ENCODE measurements at places on chromosomes 5 and 9.
A peak's percentile ranks its signal among the peaks of the same experiment; 100 is the strongest.

- DNase-seq = no peak
These were observed 21.1 kb downstream of the FAT2 start for GRCh38 chr5:151570058-151570457.

GRCh38 chr5:34756781-34757624 lies 82.0 kb upstream of the TTC23L start:
- no peak for DNase-seq

DNA sequence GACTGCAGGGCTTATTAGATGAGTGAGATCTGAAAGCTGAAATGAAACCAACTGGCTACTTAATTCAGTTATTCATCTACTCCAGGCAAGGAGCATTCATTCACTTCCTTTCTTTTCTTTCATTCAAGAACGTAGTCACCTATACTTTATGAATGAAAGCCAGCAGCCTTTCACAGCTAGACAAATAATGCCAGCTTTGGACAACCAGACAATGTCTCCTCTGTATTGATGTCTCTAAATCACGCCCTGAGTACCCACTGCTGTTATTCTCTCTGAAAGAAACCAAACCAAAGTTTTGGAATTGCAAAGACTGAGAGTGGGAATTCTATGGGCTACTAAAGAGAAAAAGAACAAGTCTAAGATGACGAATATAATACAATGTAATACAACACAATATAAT lies 121.2 kb upstream of the PTPN3 start:
- no peak for DNase-seq

- DNase-seq = no peak
These were observed 68.6 kb downstream of the MLLT3 start for GRCh38 chr9:20553558-20554149.

- no peak for DNase-seq
These were observed 401.9 kb upstream of the ACTBL2 start for GRCh38 chr5:57884346-57885102.

DNA sequence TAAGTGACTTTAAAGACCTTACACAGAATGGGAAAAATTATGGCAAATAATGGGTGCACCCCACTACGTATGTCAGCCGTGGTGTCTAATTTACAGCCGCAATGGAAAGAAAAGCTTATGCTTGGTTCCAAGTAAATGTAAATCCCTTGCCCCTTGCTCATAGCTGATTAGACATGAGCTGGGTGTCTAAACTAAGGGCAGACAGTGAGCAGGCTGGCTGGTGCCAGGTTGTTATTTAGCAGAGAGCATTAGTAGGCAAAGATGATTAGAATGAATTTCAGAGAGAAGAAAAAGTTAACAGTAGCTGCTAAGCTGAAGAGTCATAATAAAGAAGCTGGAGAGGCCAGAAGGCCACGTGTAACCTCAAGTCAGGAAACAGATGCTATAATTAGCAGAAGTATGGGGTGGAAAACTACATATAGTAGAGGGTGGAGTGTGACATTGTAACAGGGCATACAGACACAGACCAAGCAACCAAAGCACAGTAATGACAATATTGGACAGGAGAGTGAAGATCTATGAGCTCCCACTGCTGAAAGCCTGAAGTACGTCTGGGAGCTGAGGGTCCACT lies 257.7 kb downstream of the MCTP1 start:
- DNase-seq = peak; percentile 3

DNA sequence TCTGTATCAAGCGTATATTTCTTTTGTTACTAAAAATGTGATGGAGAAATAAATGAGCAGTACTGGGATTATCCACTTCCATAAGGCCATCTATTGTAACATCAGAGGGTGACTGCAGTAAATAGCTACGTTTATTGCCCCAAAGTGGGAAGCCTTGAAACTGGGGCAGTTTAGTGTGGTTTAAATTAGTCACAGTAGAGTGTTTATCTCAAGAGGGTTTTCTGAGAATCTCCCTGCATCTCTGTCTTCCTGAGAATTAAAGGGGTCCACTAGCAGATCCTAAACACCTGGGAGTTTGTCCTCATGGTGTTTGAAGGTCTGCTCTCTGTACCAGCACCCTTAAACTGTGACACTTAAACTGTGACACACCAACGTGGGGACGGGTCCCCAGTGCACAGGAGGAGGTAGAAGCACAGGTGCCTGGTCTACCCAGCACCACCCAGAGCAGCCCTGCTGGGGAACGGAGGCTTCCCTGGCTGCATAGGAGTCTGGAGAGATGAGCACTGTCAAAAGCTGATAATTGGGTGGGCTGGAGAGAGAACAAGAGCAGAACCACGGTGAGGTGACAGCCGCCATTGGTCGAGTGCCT lies 25.2 kb downstream of the PRRC2B start:
- DNase-seq = no peak

GRCh38 chr9:136023410-136024225 lies 62.4 kb upstream of the UBAC1 start:
- DNase-seq = no peak

DNA sequence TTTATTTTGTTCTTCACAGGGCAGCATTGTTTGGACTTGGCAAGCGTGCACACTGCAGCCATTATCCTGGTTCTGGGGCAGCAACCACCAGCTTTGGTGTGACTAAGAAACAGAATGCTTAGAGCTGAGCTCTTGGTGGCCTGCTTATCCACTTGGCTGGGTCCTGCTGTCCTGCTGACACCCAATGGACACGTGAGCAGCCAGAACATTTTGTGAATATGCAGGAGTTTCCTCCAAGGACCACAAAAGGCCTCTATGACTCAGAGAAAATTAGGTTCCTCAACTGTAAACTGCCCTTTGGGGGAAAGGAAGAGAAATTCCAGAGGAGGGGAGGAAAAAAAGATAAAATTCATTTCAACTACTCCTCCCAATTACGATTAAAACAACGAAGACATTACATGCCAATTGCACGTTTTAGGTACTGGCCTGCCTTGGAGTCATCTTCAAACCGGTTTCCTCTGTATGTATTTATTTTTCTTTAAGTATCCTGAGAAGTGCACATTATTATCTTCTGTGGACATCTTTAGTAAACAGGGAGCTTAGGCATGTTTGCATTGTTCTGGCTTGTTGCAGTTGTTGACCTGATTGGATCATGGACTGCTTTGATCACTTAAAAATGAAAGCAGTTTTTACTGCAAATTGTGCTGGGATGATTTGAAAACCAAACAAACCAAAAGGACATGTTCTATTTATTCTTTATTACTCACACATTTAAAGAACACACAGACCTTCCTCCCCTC lies 82.3 kb upstream of the TLE4 start:
- peak; percentile 77 for DNase-seq

DNA sequence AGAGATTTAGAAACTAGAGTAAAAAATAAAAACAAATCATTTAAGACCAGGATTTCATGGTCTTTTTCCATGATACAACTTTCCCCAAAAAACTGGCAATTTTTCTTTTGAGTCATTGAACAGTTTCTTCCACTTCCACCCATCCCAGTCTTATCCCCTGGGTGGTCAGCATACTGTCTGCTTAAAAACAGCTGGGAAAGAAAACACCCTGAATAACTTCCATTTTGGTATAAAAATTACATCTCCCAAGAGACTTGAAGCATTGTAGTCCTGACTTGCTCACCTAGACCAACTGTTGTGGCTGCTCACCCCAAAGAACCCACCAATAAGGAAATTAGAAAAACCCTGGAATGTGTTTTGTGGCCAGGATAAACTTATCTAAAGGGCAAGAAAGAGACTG lies 731.3 kb downstream of the NR2F1-AS1 start:
- DNase-seq = no peak

DNA sequence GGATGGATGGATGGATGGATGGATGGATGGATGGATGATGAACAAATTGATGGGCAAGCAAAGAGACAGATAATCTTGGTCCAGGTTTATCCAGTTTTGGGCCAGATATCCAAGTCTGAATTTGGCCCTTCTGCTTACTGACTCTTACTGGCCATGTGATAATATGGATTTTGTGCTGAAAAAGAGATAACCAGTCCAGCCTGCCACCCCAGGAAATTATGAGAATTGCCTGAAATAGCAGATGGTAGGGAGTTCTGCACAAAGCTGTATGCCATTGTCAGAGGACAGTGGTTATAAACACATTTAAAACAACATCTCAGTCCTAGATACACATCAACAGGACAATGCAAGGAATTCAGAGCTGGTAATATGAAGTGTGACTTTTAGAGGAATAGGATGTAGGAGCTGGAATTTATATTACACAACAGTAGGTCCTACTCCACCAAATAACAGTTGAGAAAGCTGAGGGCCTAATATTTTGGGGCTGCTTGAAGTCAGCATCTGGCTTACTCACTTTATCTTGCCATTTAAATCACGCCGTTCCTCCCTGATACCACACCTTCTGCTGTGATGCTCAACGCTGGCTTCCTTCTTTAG lies 9.0 kb upstream of the FAT2 start:
- DNase-seq = no peak

GRCh38 chr5:154476354-154477205 lies 1.4 kb downstream of the HAND1 start:
- no peak for DNase-seq

- peak; percentile 74 for DNase-seq
These were observed 71.8 kb upstream of the CD180 start for GRCh38 chr5:67268231-67269021.

GRCh38 chr9:100364013-100364412 lies 11.3 kb upstream of the TEX10 start:
- no peak for DNase-seq

DNA sequence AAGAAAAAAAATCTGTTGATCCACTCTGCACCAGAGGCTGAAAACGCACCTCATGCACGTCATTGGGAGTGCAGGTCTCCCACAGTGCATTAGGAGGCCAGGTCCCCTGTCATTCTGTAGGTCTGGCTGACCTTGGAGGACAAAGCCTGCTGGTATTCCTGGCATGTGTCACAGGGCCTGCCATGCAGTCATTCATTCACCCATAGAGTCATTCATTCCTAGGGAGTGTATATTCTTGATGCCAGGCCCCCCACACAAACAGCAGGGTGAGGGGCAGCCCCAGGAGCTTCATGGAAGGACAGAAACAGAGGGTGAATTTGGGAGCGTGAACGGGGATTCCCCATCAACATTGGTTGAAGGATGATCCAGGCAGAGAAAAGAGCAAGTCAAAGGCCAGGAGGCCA lies 2.2 kb downstream of the GBGT1 start:
- no peak for DNase-seq

DNA sequence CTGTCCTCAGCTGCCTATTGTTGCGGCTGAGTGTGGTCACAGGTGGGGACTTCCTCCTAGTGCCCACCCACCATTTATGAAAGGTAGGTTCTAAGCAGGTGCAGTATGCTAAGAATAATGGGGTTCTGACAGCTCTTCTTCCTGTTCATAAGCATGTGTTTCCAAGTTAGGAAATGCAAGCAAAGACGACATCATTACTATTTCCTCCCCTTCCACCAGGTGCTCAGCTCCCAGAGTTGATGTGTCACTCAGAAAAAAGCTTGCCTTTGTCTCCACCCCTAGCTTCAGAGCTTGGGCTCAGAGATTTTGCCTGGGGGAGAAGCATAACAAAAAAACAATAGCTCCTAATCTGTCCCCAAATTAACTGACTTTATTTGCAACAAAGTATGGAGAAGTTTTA lies 1076.7 kb downstream of the NR2F1-AS1 start:
- DNase-seq = peak; percentile 21

GRCh38 chr5:160318409-160318808 lies 6.0 kb upstream of the CCNJL start:
- DNase-seq = no peak

GRCh38 chr5:109450129-109450877 lies 40.5 kb upstream of the PJA2 start:
- DNase-seq = no peak

DNA sequence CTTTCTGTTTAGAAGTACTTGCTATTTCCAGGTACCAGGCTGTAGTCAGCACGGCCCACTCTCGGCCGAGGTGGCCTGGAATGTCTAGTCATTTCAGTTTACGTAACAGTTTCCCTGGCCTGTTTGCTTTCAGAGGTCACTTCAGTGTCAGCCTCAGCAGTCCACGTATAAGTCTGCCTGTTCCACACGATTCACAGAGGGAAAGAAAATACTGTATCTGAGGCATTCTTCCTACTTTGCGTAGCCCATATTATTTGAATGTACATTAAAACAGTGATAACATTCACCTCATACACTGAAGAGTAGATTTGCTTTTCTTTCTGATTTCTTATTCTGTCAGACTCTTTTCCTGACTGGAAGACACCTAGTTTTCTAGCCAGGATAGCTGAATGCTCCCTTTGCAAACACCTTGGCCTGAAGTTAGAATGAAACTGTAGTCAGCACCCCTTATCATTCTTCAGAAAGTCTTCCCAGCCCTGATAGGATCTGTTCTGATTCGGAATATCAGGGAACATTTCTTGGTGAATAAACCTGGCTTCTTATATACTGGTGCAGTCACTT lies 140.9 kb downstream of the AOPEP start:
- peak; percentile 76 for DNase-seq

DNA sequence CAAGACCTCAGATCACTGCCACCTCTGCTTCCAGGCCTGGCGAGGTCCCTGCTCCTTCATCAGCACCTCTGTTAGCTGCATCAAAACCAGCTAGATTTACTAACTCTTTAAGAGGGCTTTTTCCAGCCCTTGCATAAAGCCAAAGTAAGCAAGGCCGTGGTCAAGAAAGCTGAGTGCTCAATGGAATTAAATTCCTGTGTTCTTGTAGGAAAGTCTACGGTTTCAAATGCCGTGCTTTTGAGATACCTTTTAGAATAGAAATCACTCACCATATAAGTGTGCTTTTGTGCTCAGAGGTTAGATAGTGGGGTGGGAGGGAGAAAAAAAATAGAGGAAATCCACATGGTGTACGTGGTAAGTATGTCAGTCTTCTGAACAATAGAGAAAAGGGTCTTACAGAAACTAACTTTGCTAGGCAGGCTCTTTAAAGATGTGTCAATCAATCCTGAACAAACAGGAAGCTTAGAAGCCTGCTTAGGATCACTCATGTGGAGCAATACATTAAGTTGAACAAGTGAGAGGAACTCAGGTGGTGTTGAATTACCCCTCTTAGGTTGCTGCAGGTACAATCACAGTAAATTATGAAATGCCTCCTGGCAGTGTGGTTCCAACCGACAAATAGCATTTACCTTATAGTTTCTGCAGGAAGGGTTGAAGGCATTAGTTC lies 79.7 kb downstream of the SEMA6A start:
- no peak for DNase-seq

DNA sequence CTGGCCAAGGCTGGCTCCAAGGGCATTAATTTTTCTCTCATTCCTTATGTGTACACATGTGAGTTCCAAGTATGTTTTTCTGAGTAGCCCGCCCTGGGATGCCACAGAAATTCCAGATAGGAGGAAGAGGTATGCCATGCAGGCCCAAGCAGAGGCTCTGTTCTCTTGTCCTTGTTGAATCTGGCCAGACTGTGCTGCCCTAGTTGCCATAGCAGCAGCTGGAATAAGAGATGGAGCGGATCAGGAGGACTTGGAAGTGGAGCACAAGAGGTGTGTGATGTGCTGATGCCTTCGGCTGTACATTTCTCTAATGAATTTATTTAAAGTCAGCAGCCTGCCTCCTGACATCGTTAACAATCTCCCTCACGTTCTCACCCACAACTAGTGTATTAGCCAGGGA lies 235.6 kb upstream of the RPS23 start:
- no peak for DNase-seq

GRCh38 chr9:126296687-126297086 lies 29.9 kb upstream of the MVB12B start:
- no peak for DNase-seq

GRCh38 chr5:171432583-171433351 lies 13.3 kb downstream of the FGF18 start:
- no peak for DNase-seq
